Neural progenitor cell (in vitro differentiated cells): ENCODE measurements at places on chromosomes 13 and 19. TPM values are rescaled to one million over a fixed set of nuclear protein-coding genes. Genes with fewer than 3 reads are reported as not detected.

- no peak for DNase-seq
- peaks cover 6% of the 10 kb centered on the region for H3K4me1 ChIP-seq
- no peak overlapping the region for H3K27ac ChIP-seq
- no peaks in the 10 kb centered on the region for H3K27me3 ChIP-seq
- no peak overlapping the region for H3K4me3 ChIP-seq
Observed at GRCh38 chr13:102930566-102930965, 84.7 kb downstream of the ERCC5 start.

DNA sequence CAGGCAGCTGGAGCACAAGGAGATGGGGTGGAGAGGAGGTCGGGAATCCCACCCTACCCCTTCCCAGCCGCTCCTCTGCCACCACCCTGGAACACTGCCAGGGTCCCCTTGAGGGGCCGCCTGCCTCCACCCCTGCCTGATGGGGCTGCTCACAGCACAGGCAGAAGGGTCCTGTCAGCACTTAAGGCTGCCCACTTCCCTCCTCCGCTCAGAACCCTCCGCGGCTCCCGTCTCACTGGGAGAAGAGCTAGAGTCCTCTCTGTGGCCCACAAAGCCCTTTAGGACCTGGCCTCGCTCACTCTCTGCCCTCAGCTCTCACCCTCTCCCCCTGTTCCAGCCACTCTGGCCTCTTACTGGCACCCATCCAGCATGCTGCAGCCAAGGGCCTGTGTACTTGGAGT is 3.4 kb upstream of the POLD1 start:
- no peak for DNase-seq
- no peak overlapping the region for H3K27ac ChIP-seq
- no peak overlapping the region for H3K4me3 ChIP-seq
- no peaks in the 10 kb centered on the region for H3K27me3 ChIP-seq
- H3K4me1 ChIP-seq, result no peaks in the 10 kb centered on the region

GRCh38 chr19:3178377-3178972 is at the start of gene S1PR4:
S1PR4 (plus strand) TSS chr19:3178769; CDS start chr19:3178793, 24 bp downstream.
- no peak within 1 kb of the TSS for H3K4me3 ChIP-seq
- no peaks in the 10 kb centered on the region for H3K4me1 ChIP-seq
- DNase-seq, result no peak
- no peaks in the 10 kb centered on the region for H3K27me3 ChIP-seq

DNA sequence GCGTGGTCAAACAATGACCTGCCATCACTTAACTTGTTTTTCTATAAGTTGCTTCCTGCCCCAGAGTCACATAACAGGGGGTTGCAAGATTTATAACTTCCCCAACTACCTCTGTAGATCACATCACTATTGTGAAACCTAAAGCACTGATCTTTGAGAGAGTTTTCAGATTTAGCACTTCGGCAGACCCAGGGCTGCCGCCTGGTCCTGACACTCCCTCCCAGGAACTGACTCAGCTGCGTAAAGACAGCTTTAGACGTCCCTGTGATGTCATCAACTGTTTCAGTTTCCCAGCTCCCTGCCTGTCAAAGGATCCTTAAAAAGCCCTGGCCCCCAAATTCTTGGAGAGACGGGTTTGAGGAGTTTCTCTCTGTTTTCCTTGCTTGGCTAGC is 33.3 kb downstream of the IGFL2 start:
- H3K4me1 ChIP-seq, result no peaks in the 10 kb centered on the region
- H3K36me3 ChIP-seq, result no peaks in the 10 kb centered on the region
- no peak overlapping the region for H3K27ac ChIP-seq
- DNase-seq, result no peak
- no peaks in the 10 kb centered on the region for H3K27me3 ChIP-seq
- H3K4me3 ChIP-seq, result no peak overlapping the region

DNA sequence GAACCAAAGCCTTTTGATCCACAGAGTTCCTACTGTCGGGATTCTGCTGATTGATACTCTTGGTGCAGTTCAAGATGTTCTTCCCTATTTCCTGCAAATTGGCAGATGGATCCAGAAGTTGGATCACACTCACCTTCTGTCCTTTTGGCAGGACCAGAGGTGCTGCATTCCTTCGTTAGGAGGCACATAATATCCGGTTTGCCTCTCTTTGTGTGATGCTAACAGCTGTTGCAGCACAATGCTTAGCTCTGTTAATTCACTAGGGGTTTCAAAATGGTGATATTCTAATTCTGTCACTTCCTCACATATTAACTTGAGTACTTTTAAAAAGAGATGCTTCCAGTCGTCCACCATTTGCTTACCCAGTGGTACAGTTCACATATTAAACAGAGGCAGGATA is 15.2 kb upstream of the CHST8 start:
- DNase-seq, result no peak
- H3K36me3 ChIP-seq, result no peaks in the 10 kb centered on the region
- H3K27ac ChIP-seq, result no peak overlapping the region
- H3K27me3 ChIP-seq, result no peaks in the 10 kb centered on the region

GRCh38 chr13:86135856-86136255 is 336.6 kb upstream of the SLITRK6 start:
- H3K36me3 ChIP-seq, result no peaks in the 10 kb centered on the region
- no peaks in the 10 kb centered on the region for H3K4me1 ChIP-seq
- H3K27ac ChIP-seq, result no peak overlapping the region
- H3K4me3 ChIP-seq, result no peak overlapping the region
- DNase-seq, result no peak
- H3K27me3 ChIP-seq, result no peaks in the 10 kb centered on the region

DNA sequence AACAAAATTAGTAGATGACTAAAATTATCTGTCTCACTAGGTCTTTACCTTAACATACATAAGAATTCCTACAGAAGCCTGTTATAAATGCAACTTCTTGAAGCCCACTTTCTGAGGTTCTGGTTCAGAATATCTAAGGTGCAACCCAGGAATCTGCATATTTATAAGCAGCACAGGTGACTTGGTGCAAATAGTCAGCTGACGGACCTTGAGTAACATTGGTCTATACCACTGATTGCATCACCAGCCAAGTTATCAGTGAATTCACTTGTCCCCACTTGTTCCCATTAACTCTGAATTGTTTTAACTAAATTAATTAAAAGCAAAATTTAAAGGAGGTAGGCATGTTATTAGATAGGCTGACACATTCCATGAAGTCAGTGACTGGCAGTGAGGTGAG is 109.9 kb downstream of the FRY start:
- no peaks in the 10 kb centered on the region for H3K27me3 ChIP-seq
- no peak for DNase-seq
- no peak overlapping the region for H3K27ac ChIP-seq
- H3K4me1 ChIP-seq, result peaks cover 9% of the 10 kb centered on the region

- DNase-seq, result no peak
- no peaks in the 10 kb centered on the region for H3K27me3 ChIP-seq
- H3K27ac ChIP-seq, result no peak overlapping the region
Observed at GRCh38 chr19:1164684-1165531, 9.2 kb downstream of the SBNO2 start.

- peaks cover 8% of the 10 kb centered on the region for H3K4me1 ChIP-seq
- no peak overlapping the region for H3K27ac ChIP-seq
- H3K4me3 ChIP-seq, result peak overlapping the region; percentile 86
- no peaks in the 10 kb centered on the region for H3K27me3 ChIP-seq
- no peaks in the 10 kb centered on the region for H3K36me3 ChIP-seq
Observed at GRCh38 chr19:34733266-34733745, 737 bp upstream of the ZNF181 start.

Gene HCN2
- total RNA-seq, result 0.06 TPM in 1 of 2 replicates, not detected in the other
